Mesangial cell (primary cell): ENCODE measurements at places on chromosomes 4 and X. TPM values are rescaled to one million over a fixed set of nuclear protein-coding genes. Genes with fewer than 3 reads are reported as not detected.

FMR1NB gene
- total RNA-seq: not detected in 2 replicates

STK32B gene
- total RNA-seq: 3.8 and 4.6 TPM in 2 replicates

SH3TC1 gene
- total RNA-seq: 12.4 and 22.2 TPM in 2 replicates

RBPJ gene
- 16.6 and 18.3 TPM in 2 replicates for total RNA-seq

MAGEC2 gene
- not detected in 2 replicates for total RNA-seq

STBD1 gene
- 2.0 and 3.4 TPM in 2 replicates for total RNA-seq

XAGE2 gene
- total RNA-seq: not detected in 2 replicates

VCX3A gene
- not detected in 2 replicates for total RNA-seq

AVPR2 gene
- not detected in 2 replicates for total RNA-seq

TLR1 gene
- under 0.01 and 0.49 TPM in 2 replicates for total RNA-seq

CDKL2 gene
- 1.5 and 2.7 TPM in 2 replicates for total RNA-seq

SAGE1 gene
- not detected in 2 replicates for total RNA-seq

SLC34A2 gene
- 2.7 TPM in 1 of 2 replicates, not detected in the other for total RNA-seq

S100G gene
- not detected in 2 replicates for total RNA-seq

PAK3 gene
- 1.1 and 2.0 TPM in 2 replicates for total RNA-seq

IL2 gene
- not detected in 2 replicates for total RNA-seq

UGT2A1 gene
- total RNA-seq: not detected in 2 replicates

SPATA4 gene
- 0.16 and 0.38 TPM in 2 replicates for total RNA-seq

CYTL1 gene
- total RNA-seq: 9.3 and 19.6 TPM in 2 replicates

CLDN24 gene
- not detected in 2 replicates for total RNA-seq

AASDH gene
- 4.4 and 4.6 TPM in 2 replicates for total RNA-seq

TBC1D8B gene
- total RNA-seq: 1.9 and 2.4 TPM in 2 replicates

PLXNB3 gene
- 4.6 and 8.4 TPM in 2 replicates for total RNA-seq

BEND2 gene
- total RNA-seq: not detected in 2 replicates

RBM46 gene
- 0.81 TPM in 1 of 2 replicates, not detected in the other for total RNA-seq

BMPR1B gene
- total RNA-seq: 2.3 and 8.1 TPM in 2 replicates
